ENCODE measurements at places on chromosomes 16 and 17.

DNA sequence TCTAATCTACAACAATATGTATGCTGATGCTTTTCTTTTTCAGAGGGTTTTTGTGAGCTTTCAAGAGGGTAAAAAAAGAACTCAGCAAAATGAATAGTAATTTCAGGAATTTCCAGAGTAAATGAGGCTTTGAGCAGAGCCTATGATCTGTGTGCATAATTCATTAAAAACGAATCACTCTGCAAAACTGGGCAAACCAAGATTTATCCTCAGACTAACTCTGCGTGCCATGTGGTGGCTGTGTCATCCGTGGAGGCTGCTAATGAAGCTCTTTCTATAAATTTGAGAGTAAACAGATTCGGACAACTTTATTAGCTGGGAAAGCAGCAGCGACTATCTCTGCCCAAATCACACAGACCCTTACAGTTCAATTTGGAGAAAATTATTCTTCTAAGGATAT is 83.8 kb downstream of the FOXL1 start:
- no peak for DNase-seq

GRCh38 chr17:32970281-32970680 is 21.4 kb upstream of the SPACA3 start:
- no peak for DNase-seq

DNA sequence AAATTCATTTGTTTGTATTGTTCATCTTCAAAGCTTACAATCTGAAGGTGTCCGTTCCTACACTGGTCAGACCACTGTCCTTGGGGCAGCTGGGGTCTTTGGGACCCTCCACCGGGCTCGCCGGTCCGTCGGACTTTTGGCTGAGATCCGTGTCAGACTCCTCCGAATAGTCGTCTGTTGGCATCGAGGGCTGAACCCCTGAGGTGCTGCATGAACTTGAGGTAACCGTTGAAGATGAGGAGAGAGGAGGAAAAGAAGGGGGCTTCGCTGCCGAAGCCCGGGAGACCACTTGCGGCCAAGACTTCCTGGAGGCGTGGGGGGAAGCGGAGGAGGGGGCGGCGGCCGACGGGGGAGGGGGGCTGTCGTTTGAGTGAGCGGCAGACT is 260.8 kb downstream of the ZFHX3 start:
- no peak for DNase-seq

DNA sequence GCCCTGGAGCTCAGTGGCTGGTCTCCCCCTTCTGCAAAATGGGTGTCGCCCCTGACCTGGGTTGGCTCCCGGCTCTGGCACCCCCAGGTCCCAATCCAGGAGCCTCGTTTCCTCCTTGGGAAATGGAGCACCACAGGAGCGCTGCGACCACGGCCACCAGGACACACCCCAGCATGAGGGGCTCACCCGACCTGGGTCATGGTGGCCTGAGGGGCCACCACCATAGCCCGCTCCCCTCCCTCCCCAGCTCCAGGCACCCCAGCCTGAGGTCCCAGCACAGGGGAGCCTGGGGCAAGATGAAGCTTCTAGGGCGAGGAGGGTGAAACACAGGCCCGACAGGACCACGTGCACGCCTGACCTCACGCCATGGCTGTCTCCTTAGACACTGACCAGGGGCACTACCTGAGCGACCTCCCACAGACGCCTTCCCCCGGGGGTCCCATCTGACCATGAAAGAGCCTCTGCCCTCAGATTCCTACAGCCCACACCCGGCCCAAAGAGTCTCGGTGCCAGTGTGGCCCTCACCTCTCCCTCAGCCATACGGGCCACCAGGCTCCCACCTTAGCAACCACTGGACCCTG is 11.8 kb downstream of the BCAR1 start:
- no peak for DNase-seq

DNA sequence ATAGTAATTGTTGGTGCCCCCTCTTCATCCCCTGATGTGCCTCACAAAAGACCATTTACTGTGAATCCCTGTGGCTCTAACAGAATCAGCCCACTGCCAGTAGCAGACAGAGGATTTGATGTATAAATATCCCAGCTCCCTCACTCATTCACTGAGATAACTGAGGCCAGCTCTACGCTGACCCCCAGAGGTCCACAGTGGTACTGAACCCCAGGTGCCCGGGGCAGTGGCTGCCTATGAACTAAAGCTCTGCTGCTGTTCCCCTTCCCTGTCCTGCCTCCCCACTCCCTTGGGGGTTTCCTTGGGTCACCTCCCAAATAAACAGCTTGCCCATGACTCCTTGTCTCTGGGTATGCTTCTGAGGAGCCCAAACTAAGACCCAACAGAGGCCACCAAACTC is 295.8 kb downstream of the FOXL1 start:
- no peak for DNase-seq

- no peak for DNase-seq
Measured at GRCh38 chr17:42129109-42129837, 6.7 kb downstream of the HSPB9 start.

DNA sequence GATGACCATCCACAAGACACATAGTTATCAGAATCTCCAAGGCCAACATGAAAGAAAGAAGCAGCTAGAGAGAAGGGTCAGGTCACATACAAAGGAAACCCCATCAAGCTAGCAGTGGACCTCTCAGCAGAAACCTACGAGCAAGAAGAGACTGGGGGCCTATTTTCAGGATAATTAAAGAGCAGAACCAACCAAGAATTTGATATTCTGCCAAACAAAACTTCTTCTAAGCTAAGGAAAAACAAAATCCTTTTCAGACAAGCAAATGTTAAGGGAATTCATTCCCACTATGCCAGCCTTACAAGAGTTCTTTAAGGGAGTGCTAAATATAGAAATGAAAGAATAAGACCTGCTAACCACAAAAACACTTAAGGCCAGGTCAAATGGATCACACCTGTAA is 47.8 kb downstream of the ITFG1 start:
- no peak for DNase-seq

GRCh38 chr17:81058263-81058871 is 23.4 kb downstream of the BAIAP2 start:
- DNase-seq = no peak

GRCh38 chr17:70080541-70081347 is 5.7 kb downstream of the KCNJ16 start:
- no peak for DNase-seq

DNA sequence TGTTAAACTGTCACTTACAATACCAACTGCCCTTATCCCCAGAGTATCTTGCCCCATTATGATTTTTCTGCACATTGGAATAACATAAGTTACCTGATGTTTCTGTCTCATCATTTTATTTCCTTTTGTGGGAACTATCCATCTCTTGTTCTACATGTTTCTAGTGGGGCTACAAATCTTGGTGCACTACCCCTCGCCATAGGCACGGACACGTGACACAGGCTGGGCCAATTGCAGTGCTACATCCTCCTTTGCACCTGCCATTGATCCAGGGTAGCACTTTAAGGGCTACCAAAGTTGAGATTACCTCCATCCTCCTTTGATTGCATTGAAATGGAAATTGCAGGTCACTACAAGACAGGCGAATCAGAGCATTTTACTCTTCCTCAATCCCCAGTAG is 14.2 kb upstream of the SYT17 start:
- no peak for DNase-seq

DNA sequence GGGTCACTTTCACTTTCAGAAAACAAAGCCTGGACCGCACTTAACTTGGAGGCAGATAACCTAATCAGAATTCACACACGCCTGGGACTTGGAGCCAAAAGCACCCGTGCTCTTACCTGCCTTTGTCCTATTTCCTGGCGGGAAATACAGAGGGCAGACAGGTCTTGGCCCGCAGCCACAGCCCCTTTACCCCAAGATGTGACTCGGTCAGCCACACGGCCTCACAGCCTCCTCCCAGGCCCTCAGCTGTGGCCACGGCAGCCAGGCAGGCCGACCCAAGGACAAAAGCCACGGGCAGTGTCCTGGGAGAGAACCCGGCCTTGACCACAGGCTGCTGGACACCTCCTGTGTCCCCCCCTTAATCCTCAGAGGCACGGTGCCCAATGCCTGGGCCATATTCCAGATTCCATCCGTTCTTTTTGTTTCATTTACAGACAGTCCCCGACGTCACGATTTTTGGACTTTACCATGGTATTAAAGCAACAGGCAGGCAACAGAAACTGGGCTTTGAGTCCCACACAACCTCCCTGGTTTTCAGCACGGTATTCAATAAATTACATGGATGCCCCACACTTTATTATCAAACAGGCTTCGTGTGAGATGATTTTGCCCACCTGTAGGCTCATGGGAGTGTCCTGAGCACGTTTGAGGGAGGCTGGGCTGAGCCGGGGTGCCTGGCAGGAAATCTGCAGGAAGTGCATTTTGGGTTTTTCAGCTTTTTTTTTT is 30.1 kb upstream of the GAA start:
- DNase-seq = no peak

DNA sequence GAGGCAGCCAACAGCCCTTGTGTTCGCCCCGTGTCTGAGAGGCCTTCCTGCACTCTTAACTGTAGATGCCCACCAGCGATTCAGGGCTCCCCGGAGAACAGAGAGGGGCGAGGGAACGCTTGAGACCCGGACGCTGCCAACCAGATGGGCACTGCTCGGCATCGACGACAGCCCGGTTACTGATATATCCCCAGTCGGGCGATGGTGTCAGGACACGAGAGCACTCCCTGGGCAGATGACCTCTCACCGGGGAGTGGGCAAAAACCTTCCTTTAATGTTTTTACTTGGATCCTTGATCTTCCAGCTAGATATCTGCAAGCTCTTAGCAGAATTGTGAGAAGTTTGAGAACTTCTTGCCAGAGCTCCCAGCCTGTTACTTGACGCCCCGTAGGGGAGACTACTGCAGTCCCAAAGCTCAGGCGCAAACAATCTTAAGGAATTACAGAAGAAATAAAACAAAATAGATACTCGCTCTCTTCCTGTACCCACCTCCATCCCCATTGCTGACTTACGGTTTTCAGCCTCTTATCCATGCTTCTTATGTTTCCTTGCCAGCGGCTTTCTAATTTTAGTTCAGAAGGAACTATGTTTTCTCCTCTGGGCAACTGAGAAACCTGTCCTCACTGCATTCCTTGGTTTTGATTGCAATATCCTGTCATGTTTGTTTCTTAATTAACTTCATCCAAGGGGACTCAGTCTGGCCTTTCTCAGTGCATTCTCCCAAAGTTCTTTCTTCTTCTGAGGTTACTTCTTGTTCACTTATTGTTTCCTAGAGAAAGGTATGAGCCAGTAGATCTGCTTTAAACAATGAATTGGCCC is 845 bp downstream of the SP2 start:
- no peak for DNase-seq

- no peak for DNase-seq
Measured at GRCh38 chr17:704111-704864, 10.4 kb downstream of the VPS53 start.

- DNase-seq = no peak
Measured at GRCh38 chr16:21203155-21203797, 8.1 kb downstream of the ZP2 start.

DNA sequence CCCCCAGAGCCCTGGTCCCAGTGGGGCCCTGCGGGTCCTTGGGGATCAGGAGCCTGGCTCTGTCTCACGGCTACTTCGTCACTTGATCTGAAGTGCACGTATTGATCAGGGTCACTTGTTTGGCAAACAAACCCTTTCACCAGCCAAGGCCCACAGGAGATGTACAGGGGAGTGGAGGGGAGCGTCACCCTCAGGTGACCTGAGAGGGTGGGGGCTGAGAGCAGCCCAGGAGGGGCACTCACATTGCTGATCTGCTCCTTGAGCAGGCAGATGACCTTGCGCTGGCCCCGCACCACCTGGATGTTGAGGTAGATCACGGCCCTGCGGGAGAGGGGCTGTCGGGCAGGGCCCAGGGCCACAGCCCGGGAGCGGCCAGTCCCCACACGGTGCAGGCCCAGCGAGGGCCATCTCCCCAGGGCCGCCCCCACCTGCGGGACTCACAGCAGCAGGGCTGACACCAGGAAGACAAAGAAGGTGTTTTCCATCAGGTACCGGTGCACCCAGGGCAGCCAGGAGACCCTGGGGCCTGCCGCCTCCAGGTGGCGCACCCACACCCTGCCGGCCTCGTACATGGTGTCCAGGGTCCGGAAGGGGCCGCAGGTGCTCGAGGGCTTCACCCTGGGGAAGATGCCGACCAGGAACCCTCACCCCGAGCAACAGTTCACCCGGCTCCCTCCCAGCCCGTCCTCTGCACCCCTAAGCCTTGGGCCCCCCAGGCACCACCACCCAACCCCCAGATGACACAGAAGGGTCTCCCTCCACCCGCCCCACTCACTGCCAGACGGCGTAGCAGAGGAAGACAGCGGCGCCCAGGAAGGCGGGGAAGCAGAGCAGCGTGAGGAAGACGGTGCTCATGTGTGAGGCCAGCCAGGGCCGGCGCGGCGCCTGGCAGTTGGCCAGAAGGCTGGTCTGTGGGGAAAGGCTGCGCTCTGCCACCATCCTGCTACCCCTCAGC is 11.3 kb downstream of the TMC6 start:
- DNase-seq = no peak

- peak; percentile 74 for DNase-seq
Measured at GRCh38 chr17:68600931-68601564, at the start of gene FAM20A. FAM20A (minus strand) TSS chr17:68601367; CDS start chr17:68600666, 701 bp downstream.

GRCh38 chr16:11801481-11802021 is 4.5 kb upstream of the ZC3H7A start:
- DNase-seq = no peak

Data from left hindlimb (tissue), 1 donor.